PC-9 (cell line): ENCODE measurements at places on chromosomes 4 and X. TPM values are rescaled to one million over a fixed set of nuclear protein-coding genes. Genes with fewer than 3 reads are reported as not detected.

Gene TRIM60
- total RNA-seq = not detected in 2 replicates

Gene CSAG1
- 33.2 and 36.5 TPM in 2 replicates for total RNA-seq

Gene ANAPC4
- total RNA-seq = 22.9 and 25.8 TPM in 2 replicates

Gene AVPR2
- 3.2 and 3.8 TPM in 2 replicates for total RNA-seq

Gene SPANXA1
- total RNA-seq = 3.5 and 4.7 TPM in 2 replicates

Gene PSAPL1
- total RNA-seq = 0.15 TPM in 2 replicates

Gene STARD8
- total RNA-seq = 1.6 and 2.2 TPM in 2 replicates

Gene CHRNA9
- total RNA-seq = not detected in 2 replicates

Gene MAGEA1
- not detected in 2 replicates for total RNA-seq

Gene DKK2
- not detected in 2 replicates for total RNA-seq

Gene CYBB
- 0.13 and 0.31 TPM in 2 replicates for total RNA-seq

Gene CFAP299
- total RNA-seq = not detected in 2 replicates

Gene KANTR
- total RNA-seq = 25.1 and 25.3 TPM in 2 replicates

Gene PRAF2
- 12.8 and 17.6 TPM in 2 replicates for total RNA-seq

Gene F8
- 13.8 and 15.2 TPM in 2 replicates for total RNA-seq

Gene RHOXF2B
- total RNA-seq = not detected in 2 replicates

Gene AP1S2
- 10.6 and 14.2 TPM in 2 replicates for total RNA-seq

Gene HTRA3
- total RNA-seq = 14.1 and 22.8 TPM in 2 replicates

Gene MID1
- 57.0 and 79.5 TPM in 2 replicates for total RNA-seq

Gene C4orf36
- 2.0 TPM in 1 of 2 replicates, not detected in the other for total RNA-seq

Gene CACNA1F
- total RNA-seq = not detected in 2 replicates

Gene CTAG1B
- not detected in 2 replicates for total RNA-seq

Gene DGKK
- total RNA-seq = not detected in 2 replicates

Gene SSX3
- not detected in 2 replicates for total RNA-seq

Gene SHROOM2
- total RNA-seq = 0.05 and 0.17 TPM in 2 replicates

Gene MAGEA11
- total RNA-seq = not detected in 2 replicates

Gene DCLK2
- total RNA-seq = 0.41 and 0.73 TPM in 2 replicates

Gene STAG2
- total RNA-seq = 102 and 108 TPM in 2 replicates

Gene TCEAL7
- total RNA-seq = not detected in 2 replicates

Gene SLC26A1
- total RNA-seq = 0.53 and 1.3 TPM in 2 replicates

Gene SYNPO2
- total RNA-seq = 0.53 and 0.87 TPM in 2 replicates

Gene CHRDL1
- total RNA-seq = 18.8 and 25.7 TPM in 2 replicates

Gene TMLHE
- 31.3 and 37.2 TPM in 2 replicates for total RNA-seq

Gene SPIN4
- 14.1 and 20.1 TPM in 2 replicates for total RNA-seq

Gene PRDM5
- total RNA-seq = 0.85 and 0.90 TPM in 2 replicates

Gene HSFX2
- total RNA-seq = 0.28 and 0.80 TPM in 2 replicates

Gene GRK4
- total RNA-seq = 3.1 and 4.4 TPM in 2 replicates

Gene RBMXL3
- not detected in 2 replicates for total RNA-seq

Gene USP46
- 13.8 and 17.1 TPM in 2 replicates for total RNA-seq

Gene CYSLTR1
- not detected in 2 replicates for total RNA-seq

Gene GLUD2
- 0.30 TPM in 1 of 2 replicates, not detected in the other for total RNA-seq

Gene DBET
- not detected in 2 replicates for total RNA-seq

Gene GUCY1A1
- total RNA-seq = 0.17 and 0.43 TPM in 2 replicates

Gene SMS
- 186 and 218 TPM in 2 replicates for total RNA-seq

Gene PIGA
- total RNA-seq = 9.0 and 15.3 TPM in 2 replicates
